IgD-negative memory B cell (primary cell): ENCODE measurements at places on chromosomes 1 and 21. TPM values are rescaled to one million over a fixed set of nuclear protein-coding genes. Genes with fewer than 3 reads are reported as not detected.

MYOG gene
- not detected for polyA plus RNA-seq

CDCA8 gene
- polyA plus RNA-seq = 1.4 TPM

CFAP107 gene
- not detected for polyA plus RNA-seq

MAP3K21 gene
- polyA plus RNA-seq = not detected

ANKRD35 gene
- polyA plus RNA-seq = not detected

AZIN2 gene
- polyA plus RNA-seq = 0.80 TPM

SEC16B gene
- not detected for polyA plus RNA-seq
